Left hindlimb (tissue), 1 donor: ENCODE measurements at places on chromosomes 2 and 18.

- DNase-seq: no peak
Measured at GRCh38 chr2:8740136-8740535, 58.3 kb downstream of the ID2 start.

GRCh38 chr18:25896956-25897355 is 193.5 kb downstream of the SS18 start:
- DNase-seq: no peak

DNA sequence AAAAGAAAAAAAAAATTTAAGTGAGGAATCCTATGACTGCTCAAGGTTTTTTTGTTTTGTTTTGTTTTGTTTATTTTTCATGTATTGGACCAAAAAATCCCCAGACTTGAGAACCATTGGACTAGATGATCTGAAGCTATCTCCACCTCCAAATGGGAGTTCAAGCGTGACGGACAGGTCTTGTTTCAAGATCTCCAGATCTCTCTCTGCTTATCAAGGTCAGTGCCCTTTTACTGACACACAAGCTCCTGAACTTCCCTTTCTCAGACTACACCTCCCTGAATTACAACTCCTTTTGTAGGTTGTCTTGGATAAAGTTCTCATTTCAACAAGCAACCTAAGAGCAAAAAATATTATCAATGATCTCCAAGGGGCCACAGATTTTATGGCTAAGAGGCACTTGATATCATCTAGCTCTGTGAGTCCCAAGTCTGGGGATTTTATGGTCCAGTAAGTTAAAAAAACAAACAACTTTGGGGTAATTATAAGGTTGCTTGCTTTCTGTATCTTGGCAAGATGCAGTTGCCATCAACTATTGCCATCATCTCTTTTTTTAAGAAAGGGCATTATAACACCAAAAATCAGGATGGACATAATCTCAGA is 396.0 kb upstream of the ATP5MC3 start:
- DNase-seq: no peak

GRCh38 chr18:6593142-6593885 is 136.2 kb upstream of the ARHGAP28 start:
- DNase-seq: no peak

GRCh38 chr18:8011361-8011760 is 444.2 kb downstream of the PTPRM start:
- no peak for DNase-seq

GRCh38 chr2:187594801-187595200 is 40.6 kb upstream of the TFPI start:
- no peak for DNase-seq

- no peak for DNase-seq
Measured at GRCh38 chr2:148675708-148676107, 31.2 kb downstream of the EPC2 start.

DNA sequence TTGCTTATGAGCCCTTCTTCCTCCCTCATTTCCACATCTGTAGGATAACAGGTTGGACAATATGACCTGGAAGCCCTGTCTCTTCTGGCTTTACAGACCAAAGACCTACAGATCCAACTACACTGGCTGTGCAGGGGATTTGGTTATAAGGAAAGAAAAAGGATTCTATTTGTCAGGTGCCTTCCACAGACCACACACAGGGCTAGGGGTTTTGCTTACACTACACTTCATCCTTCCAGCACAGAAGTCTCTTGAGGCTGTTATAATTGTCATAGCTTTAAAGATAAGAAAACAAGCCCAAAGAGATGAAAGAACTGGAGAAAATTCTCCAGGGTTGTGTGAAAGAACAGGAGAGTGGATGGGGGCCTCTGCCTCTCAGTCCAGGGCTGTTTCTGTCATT is 302.6 kb downstream of the MYCN start:
- DNase-seq: no peak

- no peak for DNase-seq
Measured at GRCh38 chr2:71524476-71524875, 71.1 kb downstream of the DYSF start.
